ENCODE measurements at places on chromosomes 16 and 17. TPM values are rescaled to one million over a fixed set of nuclear protein-coding genes. Genes with fewer than 3 reads are reported as not detected.

The KRTAP1-5 gene
- not detected for total RNA-seq

The KRTAP4-9 gene
- total RNA-seq: not detected

The CLDN6 gene
- 746 TPM for total RNA-seq

The GDPD3 gene
- total RNA-seq: 2.5 TPM

DNA sequence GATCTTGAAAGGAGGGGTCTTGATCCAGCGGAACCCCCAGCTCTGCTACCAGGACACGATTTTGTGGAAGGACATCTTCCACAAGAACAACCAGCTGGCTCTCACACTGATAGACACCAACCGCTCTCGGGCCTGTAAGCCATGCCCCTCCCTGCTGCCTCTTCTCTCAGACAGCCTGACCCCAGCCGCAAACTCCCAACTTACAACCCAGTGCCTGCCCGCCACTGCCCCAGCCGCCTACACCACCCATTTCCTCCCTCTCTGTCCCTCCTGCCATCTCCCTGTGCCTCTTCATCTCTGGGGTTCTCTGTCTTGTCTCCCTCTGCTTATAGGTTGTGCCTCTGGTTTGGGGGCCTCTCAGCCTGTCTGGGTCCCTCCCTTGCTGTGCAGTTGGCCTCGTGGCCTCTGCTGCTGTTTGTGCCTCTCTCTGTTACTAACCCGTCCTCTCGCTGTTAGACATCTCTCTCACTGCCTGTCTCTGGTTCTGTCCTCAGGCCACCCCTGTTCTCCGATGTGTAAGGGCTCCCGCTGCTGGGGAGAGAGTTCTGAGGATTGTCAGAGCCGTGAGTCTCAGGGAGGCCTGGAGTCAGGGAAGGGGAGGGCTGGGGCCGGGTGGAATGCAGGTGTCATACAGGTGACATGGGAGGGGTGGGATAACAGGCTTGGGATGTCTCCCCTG lies 9.6 kb downstream of the ERBB2 start:
- DNase-seq: no peak

- no peak for DNase-seq
Observed at GRCh38 chr16:54962045-54962444, 31.4 kb downstream of the IRX5 start.

- no peak for DNase-seq
Observed at GRCh38 chr17:64247836-64248235, 15.2 kb downstream of the TEX2 start.
